DMS79 (cell line): ENCODE measurements at places on chromosomes 7 and 10.

GRCh38 chr10:126331101-126331500 is 57.2 kb downstream of the ADAM12 start:
- DNase-seq: no peak

DNA sequence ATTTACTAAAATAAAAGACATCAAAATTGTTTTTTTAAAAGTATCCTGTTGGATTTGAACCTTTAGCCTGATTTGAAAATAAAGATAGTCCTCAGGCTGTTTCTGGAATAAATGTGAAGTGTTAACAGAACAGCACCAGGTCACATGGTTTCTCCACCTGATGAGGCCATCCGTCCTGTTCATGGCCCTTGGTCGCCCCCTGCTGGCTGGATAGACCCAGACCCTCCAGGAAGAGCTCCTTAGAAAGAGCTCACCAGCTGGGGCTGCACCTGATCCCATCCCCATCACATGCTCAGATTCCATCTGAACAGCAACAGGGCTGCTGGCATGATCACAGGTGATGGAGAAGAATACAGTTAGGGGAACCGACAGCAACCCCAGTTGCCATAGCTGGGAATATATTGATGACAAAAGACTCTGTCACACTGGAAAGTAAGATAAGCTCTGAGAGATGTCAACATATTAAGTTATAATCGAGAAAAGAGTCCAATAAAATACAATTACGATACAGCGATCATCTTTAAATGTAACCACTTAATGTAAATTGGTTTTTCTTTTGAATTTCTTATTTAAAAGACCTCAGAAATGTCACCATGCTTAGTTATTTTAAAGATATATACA is 4.8 kb downstream of the OR2A14 start:
- peak; percentile 45 for DNase-seq

GRCh38 chr10:117339979-117340378 is 35.3 kb downstream of the PDZD8 start:
- no peak for DNase-seq

DNA sequence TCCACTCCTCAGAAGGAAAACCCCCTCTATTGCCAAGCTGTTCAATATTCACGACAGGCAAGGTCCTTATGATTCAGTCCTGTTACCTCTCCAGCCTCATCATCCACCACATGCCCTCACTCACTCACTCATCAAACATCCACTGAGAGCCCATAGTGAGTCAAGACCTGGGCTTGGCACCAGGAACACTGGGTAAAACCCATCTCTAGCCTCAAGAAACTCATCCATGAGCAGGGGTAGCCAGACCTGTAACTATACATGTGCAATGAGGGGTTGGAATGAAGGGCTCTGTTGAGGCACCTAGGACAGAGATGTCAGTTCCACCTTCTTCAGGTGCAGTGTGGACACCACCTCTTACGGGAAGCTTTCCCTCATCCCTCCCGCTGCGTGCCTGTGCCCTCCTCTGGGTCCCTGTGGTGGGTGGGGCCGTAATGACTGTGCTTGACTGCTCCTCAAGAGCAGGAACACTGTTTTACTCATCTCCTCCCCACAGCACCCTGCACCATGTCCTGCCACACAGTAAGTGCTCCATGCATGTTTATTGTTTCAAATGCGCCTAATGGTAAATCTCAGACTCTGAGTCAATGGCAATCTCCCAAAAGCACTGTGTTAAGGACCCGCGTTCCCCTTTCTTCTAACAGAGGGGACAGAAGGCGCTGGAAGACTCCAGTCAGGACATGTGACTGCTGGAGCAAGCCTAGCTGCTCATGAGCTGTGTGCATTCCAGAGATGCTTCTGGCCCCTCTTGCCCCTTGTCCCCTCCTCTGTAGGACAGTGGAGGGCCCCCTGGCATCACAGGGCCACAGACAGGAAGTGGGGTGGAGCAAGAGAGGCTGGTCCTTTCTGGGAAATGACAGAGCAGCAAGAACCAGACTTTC is 95.4 kb downstream of the HIPK2 start:
- no peak for DNase-seq

GRCh38 chr10:110813743-110814472 is 57.8 kb upstream of the PDCD4 start:
- DNase-seq: peak; percentile 43

DNA sequence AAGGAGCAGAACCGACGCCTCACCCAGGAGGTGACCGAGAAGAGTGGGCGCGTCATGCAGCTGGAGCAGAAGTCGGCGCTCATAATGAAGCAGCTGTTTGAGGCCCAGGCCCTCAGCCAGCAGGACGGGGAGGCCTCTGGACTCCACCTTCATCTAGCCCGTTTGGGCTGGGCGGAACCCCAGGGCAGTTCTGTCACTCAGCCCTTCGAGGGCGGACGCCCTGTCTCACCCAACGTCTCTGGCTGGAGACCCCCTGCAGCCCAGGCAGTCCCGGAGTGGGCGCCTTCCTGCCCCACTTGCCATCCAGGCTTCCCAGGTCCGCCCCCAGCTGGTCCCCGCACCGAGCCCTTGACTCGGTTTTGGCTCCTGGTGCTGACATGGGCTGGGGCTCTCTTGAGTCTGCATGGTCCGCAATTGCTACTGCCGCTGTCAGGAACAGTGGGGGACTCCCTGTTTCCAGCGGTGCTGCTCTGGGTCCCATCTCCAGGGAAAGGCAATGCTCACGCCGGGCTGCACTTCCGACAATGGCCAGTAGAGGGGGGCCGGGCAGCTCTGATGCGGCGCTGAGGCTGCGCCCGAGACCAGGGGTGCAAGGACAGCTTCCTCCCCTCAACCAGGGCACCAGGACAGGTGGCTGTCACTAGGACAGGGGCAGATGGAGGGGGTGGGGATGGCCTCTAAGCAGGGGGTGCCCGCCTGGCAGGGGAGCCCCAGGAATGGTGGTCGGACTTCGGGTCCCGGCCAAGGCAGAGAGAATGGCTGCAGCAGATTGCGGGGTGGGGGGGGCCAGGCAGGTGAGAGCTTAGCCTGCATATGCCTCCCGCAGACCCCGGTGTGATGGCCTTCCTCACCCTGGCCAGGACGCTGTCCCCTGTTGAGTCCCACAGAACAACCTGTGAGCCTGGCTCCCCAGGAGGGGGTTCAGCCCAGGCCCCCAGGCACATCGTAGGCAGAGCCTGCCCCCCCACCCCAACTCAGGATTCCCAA is 71.2 kb upstream of the KCTD7 start:
- no peak for DNase-seq

DNA sequence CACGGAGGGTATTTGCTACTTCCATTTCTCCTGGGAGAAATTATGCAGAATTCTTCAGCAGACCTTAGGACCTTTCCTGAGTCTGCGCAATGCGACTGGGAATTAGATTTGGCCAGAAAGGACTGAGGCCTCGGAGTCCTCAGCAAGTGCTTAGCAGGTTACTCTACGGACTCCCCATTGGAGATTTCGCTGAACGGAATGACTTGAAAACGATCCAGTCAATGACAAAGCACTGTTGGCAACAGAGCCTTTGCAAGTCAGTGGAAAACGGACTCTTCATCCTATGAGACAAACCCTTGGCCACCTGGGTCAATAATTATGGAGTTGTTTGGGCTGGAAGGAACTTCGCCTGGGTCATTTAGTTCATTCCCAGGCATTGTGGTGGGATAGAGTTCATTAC is 107.4 kb downstream of the FAM204A start:
- DNase-seq: no peak

- no peak for DNase-seq
These were observed at the start of gene ASB10 for GRCh38 chr7:151186640-151187408. Gene ASB10 (minus strand): TSS chr7:151187250. CDS start chr7:151187130, 120 bp downstream.

GRCh38 chr7:106518967-106519366 is 142.0 kb downstream of the CCDC71L start:
- DNase-seq: no peak

DNA sequence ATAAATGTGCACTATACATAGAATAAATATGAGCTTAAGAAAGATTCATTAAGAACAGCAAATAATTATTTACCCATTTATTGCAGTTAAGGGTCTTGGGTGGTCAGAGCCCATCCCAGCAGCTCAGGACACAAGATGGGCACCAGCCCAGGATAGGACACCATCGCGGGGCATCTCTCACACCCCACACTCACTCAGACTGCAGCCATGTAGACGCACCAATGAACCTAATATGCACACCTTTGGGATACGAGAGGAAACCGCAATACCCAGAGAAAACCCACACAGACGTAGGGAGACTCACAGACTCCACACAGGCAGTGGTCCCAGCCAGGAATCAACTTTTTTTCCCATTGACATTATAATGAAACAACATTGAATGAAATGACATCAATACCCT is 36.0 kb downstream of the CARD11 start:
- DNase-seq: no peak

DNA sequence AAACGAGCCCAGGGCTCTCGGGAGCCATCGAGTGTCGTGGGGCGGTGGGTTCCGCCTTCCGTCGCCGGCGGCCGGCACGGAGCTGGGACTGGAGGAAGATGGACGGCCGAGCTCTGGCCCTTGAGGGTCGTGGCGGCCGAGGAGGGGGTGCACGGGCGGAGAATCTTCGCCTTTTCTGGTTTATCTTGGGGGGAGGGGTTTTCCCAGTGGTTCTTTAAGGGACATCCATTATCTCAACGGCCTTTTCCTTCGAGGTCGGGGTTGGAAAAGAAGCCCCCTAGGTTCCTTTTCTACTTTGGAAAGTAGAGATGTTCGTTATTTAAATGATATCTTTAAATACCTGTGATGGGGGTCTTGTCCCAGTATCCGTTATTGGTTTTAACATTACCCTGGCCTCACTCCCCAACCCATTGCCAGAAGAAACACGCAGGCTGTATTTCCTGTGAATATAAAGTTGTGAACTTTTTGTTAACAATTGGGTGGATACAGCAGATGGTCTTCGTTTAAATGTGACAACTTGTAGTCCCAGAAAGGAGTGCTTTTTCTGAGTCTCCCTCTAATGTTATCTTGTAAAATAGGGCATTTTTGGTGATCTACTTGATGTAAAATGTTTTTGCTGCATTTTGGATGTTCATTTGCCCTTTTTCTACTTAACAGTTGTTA is 765 bp downstream of the CCAR1 start:
- no peak for DNase-seq

DNA sequence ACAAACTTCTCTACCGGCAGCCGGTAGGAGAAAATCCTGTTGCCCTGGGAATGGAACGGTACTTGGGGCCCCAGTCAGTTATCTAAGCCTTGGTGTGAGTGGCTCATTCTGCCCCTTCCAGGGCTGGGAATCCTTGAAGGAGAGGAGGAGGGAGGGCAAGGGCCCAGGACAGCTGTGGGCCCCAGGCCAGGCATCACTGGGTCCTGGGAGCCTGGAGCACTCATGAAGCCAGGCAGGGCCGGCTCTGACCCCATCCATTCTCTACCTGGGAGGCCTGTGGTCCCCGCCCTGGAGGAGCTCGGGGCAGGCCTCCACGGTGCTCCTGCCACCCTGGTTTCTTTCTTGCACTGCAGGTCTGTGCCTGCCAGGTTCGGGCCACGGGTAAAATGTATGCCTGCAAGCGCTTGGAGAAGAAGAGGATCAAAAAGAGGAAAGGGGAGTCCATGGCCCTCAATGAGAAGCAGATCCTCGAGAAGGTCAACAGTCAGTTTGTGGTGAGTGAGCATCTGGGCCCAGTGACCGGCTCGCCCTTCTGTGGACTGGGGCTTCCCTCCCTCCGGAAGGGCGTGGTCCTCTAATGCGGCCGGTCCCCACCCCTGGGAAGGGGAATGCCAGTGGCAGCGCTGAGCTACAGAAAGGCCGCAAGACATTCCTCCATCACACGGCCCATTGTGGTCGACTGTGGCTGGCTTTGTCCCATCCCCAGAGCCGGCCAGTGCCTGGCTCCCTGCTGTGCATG is 111.3 kb downstream of the RGS10 start:
- no peak for DNase-seq

- DNase-seq: no peak
These were observed 51.4 kb downstream of the PLPP4 start for GRCh38 chr10:120508393-120508792.

- no peak for DNase-seq
These were observed 97.9 kb upstream of the STEAP1B start for GRCh38 chr7:22597844-22598243.

DNA sequence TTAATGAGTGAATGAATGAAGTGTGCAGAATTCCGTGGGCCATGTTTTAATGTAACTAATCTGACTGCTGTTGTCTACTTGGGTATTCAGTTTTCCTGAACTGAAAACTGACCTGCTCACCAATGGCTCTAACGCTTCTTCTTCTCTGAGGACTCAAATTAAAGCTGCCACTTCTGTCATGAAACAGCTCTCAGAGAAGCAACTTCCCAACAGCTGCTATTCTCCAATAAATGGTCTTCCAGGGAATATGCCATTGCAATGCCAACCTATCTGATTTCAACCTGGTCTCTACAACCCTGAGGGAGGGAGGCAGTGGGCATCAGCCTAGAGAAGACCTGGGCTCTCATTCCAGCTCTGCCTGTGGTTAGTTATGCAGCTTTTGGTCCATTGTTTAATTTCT is 69.4 kb downstream of the FRMD4A start:
- no peak for DNase-seq

DNA sequence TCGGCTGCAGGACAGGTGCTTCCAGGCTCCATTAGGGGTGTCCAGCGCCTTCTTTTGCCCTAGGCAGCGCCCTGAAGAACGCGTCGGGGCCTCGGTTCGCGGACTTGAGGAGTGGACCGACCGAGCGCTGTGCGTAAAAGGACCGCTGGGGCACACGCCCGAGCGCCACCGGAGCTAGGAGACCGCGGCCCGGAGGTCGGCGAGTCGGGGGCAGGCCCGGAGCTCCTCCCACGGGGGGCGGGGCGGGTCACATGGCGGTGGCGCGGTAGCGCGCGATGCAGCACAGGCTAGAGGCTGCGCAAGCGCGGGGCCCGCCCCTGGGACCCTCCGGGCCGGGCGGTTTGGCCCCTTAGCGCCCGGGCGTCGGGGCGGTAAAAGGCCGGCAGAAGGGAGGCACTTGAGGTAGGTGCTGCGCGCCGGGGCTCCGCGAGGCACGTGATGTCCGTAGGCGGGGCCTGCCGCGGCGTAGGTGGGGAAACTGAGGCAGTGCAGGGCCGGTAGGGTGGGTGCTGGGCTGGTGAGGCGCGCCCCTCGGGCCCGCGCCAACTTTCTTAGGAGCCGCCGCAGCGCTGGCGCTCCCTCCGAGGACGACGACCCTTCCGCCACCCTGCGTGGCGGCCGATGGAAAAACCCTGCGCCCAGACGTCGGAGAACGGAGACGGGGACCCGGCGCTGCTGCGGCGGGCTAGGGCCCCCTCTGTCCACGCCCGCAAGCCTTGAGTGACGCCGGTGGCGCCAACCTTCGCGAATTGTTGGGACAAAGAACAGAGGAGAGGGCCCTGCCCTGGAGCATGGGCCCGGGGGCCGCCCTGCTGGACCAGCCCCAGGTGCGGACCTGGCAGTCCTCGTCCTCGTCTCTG is at the start of gene PRXL2A:
PRXL2A (plus strand) TSS at position 310 of the 860 bp plus-strand sequence. CDS start 11,917 bp downstream, outside the sequence.
- DNase-seq: peak; percentile 27

- DNase-seq: no peak
These were observed 641.8 kb upstream of the SEMA3D start for GRCh38 chr7:85828614-85829013.
